ENCODE measurements at places on chromosomes 11 and 22.

DNA sequence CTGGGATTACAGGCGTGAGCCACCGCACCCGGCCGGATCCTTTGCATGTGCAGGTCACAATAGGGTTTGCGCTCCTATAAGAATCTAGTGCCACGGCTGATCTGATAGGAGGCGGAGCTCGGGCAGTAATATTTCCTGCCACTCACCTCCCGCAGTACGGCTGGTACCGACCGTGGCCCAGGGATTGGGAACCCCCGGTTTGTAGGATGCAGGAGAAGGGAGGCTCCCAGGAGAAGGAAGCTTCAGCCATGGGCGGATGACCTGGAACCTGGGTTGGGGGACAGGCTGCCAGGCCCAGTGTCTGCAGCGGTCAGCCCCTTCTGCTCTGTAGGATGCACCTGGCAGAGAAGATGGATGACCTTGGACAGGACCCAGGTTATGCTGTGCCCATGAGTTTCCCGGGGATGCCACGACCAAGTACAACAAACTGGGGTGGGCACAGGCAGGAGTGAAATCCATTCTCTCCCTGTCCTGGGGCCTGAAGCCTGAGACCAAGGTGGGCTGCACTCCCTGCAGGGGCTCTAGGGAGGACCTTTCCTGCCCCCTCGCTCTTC, 818.9 kb downstream of the BRD1 start:
- no peak for DNase-seq

- no peak for DNase-seq
These were observed 330.3 kb downstream of the C11orf87 start for GRCh38 chr11:109752212-109752825.

DNA sequence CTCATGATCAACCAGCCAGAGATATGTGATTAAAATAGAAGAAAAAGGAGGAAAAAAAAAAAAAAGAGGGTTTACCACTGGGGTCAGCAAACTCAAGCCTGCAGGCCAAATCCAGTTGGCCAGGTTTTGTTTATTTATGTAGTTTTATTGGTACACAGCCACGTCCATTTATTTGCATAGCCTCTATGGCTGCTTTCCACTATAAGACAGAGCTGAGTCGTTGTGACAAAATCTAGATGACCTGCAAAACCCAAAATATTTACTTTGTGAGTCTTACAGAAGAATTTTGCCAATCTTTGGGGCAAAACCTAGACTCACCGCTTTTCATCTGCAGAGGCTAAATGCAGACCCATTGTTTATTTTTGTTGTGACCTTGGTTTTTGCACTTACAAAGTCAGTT, 87.1 kb downstream of the TENM4 start:
- no peak for DNase-seq

DNA sequence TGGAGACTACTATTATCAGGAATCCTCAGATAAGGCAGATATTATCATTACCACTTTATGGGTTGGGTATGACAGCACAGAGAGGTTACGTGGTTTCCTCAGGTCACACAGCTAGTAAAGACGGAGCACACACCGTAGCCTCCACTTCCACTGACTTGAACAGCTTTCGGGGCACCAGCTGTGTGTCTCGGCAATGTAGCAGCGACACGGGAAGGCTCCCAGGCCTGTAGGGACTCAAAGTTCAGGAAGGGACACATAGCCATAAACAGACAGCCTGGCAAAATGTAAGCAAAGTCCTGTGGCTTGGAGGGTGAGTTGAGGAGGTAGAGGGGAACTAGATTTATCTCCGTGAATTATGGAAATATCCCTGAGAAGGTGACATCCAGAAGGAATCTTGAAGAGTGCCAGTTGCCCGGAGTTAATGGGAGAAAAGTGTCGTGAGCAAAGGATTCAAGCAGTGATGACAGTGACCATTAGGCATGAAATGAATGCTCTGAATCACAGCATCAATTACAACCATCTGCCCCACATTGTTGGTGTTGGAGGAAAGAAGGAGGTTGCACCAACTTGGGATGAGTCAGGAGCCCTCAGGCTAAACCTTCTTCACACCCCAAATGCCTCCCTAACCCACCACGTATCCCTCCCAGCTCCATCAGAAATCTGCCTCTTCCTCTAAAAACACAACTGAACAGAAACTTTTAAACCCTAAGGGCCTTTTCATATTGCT, 106.7 kb upstream of the ASPHD2 start:
- no peak for DNase-seq

GRCh38 chr11:67273260-67273990, 7.2 kb downstream of the GRK2 start:
- no peak for DNase-seq

GRCh38 chr11:74847395-74847794, 98.7 kb downstream of the RNF169 start:
- no peak for DNase-seq

DNA sequence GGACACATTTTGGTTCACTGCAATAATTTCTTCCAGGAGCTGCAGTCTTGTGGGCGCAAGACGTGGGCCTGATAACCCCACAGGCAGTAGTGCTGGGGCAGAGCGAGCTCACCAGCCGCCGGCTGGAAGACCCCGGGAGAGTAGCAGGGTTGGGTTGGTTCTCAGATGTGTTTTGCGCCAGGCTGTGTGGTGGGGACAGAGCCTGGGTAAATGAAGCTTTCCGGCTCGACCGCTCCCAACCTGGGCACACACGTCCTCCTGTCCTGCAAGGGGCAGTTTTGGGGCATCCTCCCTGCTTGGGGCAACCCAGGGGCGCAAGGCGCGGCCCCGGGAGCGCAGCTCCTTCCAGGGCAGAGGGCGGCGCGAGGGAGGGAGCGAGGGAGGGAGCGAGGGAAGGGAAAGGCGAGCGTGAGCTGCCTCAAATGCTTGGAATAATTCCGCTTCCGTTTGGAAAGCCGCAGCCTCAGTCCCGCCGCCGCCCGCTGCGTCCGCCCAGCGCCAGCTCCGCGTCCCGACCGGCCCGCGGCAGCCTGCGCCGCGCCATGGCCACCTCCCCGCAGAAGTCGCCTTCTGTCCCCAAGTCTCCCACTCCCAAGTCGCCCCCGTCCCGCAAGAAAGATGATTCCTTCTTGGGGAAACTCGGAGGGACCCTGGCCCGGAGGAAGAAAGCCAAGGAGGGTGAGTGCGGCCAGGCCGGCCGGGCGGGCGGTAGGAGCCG, at the start of gene PARVA:
Gene PARVA (plus strand): TSS at position 466 of the 718 bp plus-strand sequence. CDS start 77 bp downstream, at position 543.
- peak; percentile 90 for DNase-seq

DNA sequence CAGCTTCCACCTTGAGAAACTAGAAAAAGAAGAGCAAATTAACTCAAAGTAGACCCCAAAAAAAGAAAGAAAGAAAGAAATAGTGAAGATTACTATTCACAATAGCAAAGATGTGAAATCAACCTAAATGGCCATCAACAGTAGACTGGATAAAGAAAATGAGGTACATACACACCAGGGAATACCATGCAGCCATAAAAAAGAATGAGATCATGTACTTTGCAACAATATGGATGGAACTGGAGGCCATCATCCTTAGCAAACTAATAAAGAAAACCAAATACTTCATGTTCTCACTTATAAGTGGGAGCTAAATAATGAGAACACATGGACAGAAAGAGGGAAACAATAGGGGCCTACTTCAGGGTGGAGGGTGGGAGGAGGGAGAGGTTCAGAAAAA, 13.8 kb downstream of the CD3D start:
- DNase-seq: no peak

- no peak for DNase-seq
These were observed 2.5 kb downstream of the USP47 start for GRCh38 chr11:11844272-11844671.

GRCh38 chr11:35631891-35632290, 13.6 kb downstream of the FJX1 start:
- no peak for DNase-seq

- no peak for DNase-seq
These were observed 3.0 kb downstream of the PNPLA2 start for GRCh38 chr11:821512-822371.

DNA sequence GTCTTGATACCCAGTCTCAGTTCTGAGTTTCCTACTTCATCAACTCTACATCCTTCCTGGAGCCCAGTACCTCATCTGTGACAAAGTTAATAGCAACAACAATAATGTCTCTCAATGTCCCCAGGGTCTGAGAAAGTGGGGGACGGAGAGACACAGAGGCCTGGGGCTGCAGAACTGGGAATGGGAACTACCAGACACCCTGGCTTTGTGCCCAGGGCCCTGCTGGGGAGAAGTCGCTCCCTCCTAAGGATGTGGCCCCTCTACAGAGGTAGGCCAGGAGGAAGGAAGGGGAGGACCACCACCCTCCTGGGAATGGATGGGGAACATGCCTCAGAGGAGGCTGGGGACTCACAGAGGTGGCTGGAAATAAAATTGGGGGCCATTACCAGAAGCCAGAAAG, 5.5 kb downstream of the PRG3 start:
- DNase-seq: no peak

DNA sequence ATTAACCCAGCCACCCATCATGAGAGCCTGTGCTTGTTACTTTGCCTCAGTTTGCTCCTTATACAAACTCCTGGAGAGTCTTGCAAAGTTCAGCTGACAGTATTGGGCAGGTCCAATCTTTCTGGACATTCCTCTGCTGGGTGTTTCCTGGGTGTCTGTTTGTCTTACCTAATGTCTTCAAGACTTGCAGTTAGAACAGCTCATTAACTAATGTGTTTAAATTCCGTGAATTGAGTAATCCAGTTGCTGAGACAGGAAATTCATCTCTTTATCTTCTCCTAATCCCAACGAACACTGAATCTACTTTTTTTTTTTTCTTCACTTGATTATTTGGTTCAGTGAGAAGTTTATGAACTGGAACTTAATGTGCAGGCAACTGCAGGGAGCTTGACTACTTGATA, 20.6 kb downstream of the BCO2 start:
- DNase-seq: no peak

GRCh38 chr11:34495724-34496377, 17.7 kb downstream of the ELF5 start:
- no peak for DNase-seq

DNA sequence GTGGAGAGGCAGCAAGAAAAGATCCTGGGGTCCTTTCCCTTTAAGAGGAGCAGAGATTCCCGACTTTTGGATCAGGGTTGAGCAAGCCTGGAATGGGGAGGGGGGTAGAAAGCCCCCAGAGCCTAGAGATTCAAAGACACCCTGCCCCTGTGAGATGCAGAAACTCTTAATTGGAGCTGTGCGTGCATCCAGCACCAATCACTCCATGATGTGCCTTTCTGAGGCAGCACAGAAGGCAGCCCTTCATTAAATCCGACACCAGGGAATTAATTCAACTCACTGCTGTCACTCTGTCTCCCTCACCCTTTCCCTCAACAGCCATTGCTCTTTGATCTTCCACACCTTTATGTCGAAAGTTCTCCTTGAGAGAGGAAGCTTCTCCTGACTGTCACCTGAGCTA, 43.0 kb downstream of the DSCAML1 start:
- no peak for DNase-seq

- no peak for DNase-seq
These were observed 919.3 kb downstream of the NTM start for GRCh38 chr11:132289590-132290256.

GRCh38 chr11:77779935-77780334, 40.6 kb downstream of the RSF1 start:
- DNase-seq: no peak

DNA sequence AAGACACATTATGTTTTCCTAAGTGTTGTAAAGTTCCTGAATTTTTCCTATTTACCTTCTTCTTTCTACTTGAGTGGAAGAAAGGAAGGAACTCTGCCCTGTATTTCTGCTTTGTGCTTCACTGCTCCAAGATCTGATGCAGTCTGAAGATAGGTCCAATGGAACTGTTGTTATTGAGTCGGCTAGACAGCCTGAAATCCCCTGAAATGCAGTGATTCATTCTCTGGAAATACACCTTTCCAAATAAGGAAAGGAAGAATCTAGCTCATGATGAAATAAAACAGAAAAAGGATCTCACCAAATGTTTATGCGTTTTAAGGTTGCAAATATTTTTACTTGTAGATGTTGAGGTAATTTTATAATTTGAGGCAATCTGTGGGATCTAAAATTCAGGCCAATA, 322.8 kb downstream of the GUCY1A2 start:
- no peak for DNase-seq

DNA sequence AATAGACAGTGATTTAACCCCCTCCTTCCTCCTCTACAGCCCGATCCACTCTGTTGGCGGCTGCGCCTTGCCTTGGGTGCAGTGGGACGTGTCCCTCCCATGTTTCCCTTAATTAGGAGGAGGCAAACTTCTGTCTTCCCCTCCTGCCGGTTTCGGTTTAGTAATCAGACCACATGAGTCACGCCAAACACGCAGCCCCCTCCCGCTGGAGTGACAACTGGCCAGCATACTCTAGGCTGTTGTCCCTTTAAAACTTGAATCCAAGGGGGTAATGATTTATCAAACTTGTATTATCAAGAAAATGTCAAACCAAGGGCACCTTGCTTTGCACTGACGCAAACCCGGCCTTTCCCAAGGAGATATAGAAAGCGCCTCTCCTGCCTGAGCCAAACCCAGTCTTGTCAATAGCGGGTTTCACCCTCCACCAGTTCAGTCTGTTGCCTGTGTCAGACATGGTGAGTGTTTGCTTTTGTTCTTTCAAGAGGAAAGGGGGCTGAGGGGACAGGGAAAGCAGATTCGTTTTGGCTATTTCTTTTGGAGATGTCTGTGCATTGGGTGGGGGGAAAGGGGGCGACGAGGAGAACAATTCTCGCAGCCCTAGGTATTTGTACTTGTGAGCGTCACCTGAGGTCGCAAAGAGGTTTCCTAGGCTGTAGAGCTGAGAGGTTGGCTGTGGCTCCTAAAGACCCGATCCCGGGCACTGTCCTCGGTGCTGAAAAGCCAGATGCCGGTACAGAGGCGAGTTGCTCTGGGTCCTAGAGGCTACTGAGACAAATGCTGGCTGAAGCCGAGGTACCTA, at the start of gene SLC6A5:
Gene SLC6A5 (plus strand): TSS at position 388 of the 799 bp plus-strand sequence. CDS start 65 bp downstream, at position 453.
- peak; percentile 74 for DNase-seq

GRCh38 chr11:61948505-61948904, 1.6 kb upstream of the BEST1 start:
- DNase-seq: no peak

- DNase-seq: no peak
These were observed 38.6 kb upstream of the SC5D start for GRCh38 chr11:121253951-121254350.

- no peak for DNase-seq
These were observed 19.6 kb downstream of the TUB start for GRCh38 chr11:8100605-8101004.

DNA sequence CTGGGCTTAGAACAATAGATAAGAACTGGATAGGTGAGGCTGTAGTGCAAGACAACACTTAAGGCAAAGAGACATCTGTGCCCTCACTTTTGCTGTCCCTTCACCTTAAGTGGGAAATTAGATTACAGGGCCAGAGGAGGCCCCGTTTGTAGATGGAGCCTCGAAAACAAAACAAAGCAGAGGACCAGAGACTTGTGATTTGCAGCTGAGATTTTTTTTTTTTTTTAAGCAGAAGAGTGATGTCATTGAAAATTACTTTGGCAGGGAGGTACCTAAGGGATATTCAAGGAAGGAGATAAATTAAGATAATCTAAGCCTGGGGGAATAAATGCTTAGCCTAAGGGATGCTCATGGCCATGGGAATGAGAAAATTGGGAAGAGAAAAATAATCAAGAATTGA, 31.4 kb downstream of the ZC3H12C start:
- DNase-seq: no peak

- no peak for DNase-seq
These were observed 6.7 kb downstream of the CD5 start for GRCh38 chr11:61108847-61109585.

Measured in retina (tissue), 1 donor.